ENCODE measurements at places on chromosomes 16 and 17. TPM values are rescaled to one million over a fixed set of nuclear protein-coding genes. Genes with fewer than 3 reads are reported as not detected.

The CD300A gene
- total RNA-seq: 6.2 TPM

The SLFN11 gene
- 7.8 TPM for total RNA-seq

The CMC2 gene
- 39.9 TPM for total RNA-seq

The CCL22 gene
- total RNA-seq: not detected

The USP31 gene
- total RNA-seq: 23.3 TPM

The C17orf78 gene
- total RNA-seq: not detected

The OR1F1 gene
- 0.69 TPM for total RNA-seq

The CFAP119 gene
- 8.8 TPM for total RNA-seq

The GALNS gene
- 17.5 TPM for total RNA-seq

The ENO3 gene
- total RNA-seq: 1.8 TPM

The TPSG1 gene
- total RNA-seq: not detected

The MCRIP1 gene
- 88.1 TPM for total RNA-seq

The ENKD1 gene
- total RNA-seq: 11.3 TPM

The QPRT gene
- 4.8 TPM for total RNA-seq

The C1QL1 gene
- total RNA-seq: 8.3 TPM

The TRAF4 gene
- total RNA-seq: 39.7 TPM
